Activated naive CD4-positive, alpha-beta T cell treated with Interleukin-2 at 50 U/mL for 16 hours (primary cell): ENCODE measurements at places on chromosomes 6 and 20.

DNA sequence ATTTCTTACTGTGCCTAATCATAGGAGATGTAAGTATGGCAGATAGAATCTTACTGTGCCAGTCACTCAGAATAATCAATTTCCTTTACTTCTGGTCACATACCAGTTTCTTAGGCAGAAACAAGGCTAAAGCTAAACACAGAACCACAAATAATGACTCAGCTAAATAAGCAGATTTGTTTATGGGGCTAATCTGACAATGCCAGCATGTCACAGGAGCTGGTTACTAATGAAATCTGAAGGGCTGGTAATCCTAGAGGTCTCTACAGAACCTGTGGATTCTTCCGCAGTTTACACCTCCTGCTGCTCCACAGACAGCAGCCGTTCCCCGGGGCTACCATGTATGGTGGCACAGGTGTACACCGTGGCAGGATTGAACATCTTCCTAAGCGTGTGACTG, 80.8 kb downstream of the LYRM4 start:
- no peak for DNase-seq

- no peak for DNase-seq
Observed at GRCh38 chr6:1389369-1390132, at the start of gene FOXF2. TSS of gene FOXF2 (plus strand) at chr6:1389576. CDS start at chr6:1389948, 372 bp downstream.

GRCh38 chr6:147287869-147288271, 83.7 kb downstream of the STXBP5 start:
- DNase-seq, result no peak

- DNase-seq, result no peak
Observed at GRCh38 chr6:63504777-63505384, 67.4 kb upstream of the LOC128125822 start.

GRCh38 chr20:50056408-50056926, 56.5 kb downstream of the UBE2V1 start:
- DNase-seq, result no peak

DNA sequence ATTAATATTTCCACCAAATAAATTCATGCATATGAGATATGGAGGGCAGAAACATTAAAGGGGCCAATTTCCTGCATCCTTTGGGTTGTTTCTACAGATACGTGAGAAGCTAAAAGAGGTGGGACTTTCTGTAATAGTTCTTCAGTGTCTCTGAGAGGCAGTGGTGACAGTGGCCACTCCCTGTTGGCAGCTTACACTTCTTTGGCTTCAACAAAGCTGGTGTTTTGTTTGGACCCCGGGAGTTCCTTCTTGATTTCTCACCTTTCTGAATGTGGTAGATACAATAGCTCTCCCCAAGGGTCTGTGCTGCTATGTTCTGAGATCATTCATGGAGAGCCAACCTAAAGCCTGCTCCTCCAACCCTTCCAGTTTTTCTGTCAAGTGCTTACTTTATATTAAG, 7.8 kb downstream of the PLCB1 start:
- DNase-seq, result no peak

DNA sequence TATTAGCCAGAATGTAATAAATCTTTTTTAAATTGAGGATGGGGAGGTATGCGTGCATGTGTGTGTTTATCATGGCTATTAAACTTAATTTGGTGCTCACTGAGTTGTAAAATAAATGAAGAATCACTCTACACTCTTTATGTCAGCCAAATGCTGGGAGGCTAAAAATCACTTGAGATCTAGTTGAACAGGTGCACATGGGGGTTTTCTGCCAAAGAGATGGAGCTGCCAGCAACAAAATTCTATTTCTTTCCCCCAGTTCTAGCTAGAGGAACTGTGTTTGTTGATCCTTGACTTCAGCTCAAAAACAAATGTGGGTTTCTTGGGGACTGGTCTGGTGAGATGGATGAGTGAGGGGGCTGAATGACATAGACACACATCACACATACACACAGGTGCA, 183.3 kb upstream of the BTBD3 start:
- DNase-seq, result no peak

DNA sequence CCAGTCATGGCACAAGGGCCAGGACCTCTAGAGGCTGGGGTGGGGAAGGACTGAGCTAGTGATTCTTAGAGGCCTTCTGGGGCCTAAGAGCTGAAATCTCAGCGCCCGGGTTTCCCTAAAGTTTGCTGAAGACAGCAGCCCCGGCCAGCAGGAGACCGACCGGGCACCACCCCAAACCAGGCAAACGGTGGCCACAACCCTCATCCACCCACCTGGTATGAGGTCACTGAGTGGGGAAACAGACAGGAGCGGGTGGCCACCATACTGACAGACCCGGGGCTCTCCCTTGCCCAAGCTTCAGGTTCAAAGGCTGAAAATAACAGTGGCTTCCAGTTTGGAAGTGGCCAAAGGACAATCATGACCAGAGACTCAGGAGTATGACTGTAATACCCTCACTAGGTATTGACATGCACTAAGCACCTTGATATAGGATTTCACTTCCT, 35.0 kb upstream of the ID1 start:
- DNase-seq, result no peak

- DNase-seq, result no peak
Observed at GRCh38 chr20:25245461-25245860, 2.4 kb upstream of the PYGB start.

DNA sequence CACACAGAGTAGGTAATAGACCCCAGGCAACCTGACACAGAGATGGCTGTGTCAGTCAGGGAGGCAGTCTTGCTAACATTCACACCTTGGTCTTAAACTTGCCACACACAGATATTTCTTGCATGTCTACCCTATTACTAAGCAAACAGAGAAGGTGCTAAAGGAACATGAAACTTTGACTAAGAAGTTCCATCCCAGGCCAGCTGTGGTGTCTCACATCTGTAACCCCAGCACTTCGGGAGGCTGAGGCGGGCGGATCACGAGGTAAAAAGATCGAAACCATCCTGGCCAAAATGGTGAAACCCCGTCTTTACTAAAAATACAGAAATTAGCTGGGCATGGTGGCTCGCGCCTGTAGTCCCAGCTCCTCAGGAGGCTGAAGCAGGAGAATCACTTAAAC, 222.4 kb upstream of the JARID2 start:
- peak; percentile 73 for DNase-seq

GRCh38 chr20:63758152-63758551, 18.6 kb downstream of the SLC2A4RG start:
- DNase-seq, result no peak

DNA sequence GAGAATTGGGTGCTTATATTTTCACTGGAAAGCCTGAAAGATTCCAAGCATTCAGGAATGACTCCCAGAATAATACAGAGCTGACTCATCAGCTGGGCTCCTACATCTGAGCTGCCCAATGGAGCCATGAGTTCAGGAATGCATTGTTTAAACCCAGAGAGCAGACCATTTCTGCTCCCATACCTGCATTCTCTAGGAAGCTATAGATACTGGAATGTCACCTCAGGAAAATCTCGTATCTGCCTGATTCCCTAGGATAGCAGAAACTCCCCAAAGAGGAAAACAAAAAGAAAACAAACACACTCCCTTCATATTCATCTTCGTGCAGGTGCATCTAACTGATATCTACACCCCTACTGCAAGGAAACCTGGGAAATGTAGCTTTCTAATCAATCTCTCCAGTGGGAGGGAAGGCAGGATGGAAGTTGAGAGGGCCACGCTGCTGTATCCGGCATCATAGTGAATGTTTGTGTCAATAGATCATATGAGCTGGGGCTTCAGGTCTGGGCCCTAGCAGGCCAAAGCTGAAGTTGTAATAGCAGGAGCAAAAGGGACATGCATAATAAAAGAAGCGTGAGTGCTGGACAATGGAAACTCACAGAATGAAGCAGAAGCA, 8.2 kb upstream of the SLC2A12 start:
- DNase-seq, result no peak

GRCh38 chr6:40917603-40918002, 121.4 kb downstream of the UNC5CL start:
- DNase-seq, result no peak

DNA sequence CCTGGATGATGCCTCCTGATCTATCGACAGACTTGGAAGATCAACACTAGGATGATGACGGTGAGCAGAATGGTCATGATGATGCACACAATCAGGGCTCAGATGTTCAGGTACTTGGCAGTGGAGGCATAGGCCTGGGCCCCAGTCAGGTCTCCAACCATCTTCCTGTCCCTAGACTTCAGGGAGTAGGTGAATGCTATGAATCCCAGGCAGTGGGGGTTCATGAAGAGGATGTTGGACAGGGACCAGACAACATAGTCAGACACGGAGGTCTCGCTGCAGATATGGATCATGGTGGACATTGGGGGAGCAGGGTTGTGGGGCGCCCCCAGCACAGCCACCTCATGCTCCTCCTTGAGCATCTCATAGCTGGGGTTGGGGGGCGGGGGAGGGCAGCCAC, 27.5 kb downstream of the HLA-F start:
- DNase-seq, result no peak

DNA sequence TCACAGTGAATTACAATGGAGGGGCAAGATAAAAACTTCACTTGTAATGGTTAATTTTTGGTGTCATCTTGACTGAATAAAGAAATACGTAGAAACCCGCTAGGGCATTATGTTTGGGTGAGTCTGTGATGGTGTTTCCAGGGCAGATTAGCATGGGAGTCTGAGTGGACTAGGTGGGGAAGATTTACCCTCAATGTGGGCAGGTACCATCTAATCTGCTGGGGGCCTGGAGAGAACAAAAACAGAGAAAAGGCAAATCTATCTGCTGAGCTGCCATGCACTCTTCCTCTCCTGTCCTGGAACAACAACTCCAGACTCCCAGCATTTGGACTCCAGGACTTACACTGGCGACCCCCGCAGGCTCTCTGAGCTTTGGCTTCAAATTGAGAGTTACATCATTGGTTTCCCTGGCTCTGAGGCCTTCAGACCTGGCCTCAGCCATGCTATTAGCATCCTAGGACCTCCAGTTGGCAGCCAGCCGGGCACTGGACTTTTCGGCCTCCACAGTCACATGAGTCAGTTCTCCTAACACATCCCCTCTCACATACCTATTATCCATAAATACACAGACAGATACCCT, 19.7 kb downstream of the NINL start:
- no peak for DNase-seq

GRCh38 chr6:170434821-170435155, 118.3 kb downstream of the PSMB1 start:
- no peak for DNase-seq

GRCh38 chr6:28880894-28881780, 42.6 kb downstream of the TRIM27 start:
- peak; percentile 62 for DNase-seq

- no peak for DNase-seq
Observed at GRCh38 chr6:16224409-16224808, 14.0 kb upstream of the GMPR start.

DNA sequence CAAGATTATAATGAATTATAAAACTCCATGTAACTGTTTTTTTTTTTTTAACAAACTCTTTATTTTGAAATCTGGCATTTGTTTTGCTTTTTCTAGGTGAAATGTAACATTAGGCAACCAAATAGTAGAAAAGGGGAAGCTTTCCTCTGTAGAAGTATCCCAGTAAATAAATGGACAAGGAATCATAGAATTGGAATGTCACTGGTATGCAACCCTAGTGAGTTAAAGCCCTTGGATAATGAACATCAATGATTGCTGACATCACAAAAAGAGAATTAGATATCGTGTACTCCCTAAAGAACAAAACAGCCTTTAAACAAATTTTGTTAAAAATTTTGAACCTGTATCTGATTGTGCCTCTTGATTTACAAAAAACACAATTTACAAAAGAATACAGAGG, 93.9 kb upstream of the OGFRL1 start:
- DNase-seq, result no peak

DNA sequence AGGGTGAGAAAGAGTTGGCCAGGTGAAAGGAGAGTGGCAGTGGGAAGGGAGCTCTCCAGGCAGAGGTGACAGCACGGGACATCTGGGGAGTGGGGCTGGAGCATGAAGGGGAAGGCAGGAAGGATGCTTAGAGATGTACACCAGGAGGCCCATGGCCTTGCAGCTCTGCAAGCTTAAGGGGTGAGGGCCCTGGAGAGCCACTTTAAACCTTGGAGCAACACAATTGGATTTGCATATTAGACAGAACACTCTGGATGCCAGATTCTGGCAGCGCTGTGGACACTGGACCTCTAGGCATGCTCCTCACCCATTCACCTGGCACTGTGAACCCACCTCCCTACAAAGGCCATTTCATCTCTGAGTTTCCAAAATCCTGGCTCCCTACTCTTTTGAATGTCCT, 3.7 kb upstream of the CD40 start:
- no peak for DNase-seq

DNA sequence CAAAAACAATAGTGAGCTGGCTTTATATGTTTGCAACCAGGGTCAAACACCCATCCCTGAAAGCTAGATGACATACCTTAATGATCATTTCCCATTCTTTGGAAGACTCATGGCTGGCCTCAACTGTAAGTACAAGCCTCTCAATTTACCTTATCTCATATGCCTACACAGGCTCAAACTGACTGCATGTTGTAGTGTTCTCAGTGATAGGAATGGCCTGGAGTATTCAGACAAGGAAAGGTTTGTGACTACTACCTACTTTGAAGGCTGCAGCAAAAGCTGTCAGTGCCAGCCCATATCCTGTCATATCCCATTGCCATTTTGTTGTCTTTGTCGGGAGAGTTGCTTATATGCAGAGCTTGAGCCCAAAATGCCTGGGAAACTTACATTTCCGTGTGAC, 205.2 kb upstream of the MOCS1 start:
- no peak for DNase-seq

DNA sequence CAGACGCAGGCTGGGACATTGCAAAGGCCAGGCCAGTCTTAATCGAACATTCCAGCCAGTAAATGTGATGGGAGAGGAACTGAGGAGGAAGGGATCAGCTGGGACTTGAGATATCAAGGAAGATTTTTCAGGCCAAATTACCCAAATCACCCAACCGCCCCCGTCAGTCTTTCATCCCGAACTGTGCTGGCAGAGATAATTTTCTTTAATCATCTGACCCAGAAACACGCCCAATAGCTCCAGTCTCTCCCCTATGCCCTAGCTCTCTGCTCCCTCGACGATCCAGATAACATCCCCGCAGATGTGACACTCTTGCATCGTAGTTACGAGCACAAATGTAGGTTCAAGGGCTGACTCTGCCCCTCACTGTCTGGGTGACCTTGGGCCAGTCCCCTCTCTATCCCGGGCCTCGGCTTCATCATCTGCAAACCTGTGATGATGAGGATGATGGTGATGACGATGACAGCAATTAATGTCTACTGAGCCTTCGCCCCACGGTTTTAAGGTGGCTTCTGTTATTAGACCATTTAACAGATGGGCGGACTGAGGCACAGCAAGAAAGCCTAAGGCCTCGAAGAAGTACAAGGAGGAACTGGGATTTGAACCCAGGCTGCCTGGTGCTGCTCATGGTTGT, 118.6 kb downstream of the PREX1 start:
- DNase-seq, result no peak

GRCh38 chr6:143515061-143515760, 3.7 kb upstream of the FUCA2 start:
- DNase-seq, result no peak

DNA sequence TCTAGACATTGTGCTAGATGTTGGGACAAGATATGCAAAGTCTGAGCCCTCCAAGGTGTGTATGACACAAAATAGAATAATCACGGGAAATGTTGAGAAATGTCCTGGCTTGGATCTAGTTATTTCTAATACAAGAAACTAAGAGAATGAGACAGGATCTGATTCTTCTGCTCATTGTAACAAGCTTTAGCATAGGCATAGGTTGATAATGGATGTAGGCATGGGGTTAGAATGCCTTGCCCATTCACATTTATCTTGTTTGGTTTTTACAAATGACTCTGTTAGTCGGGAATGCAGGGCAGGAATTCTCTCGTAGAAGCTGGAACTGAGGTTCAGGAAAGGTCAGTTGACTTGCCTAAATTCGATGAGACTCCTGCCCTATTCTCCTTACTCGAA, 1.5 kb upstream of the SLC26A8 start:
- DNase-seq, result no peak

GRCh38 chr6:145839653-145840052, 25.1 kb upstream of the FBXO30 start:
- DNase-seq, result no peak

- DNase-seq, result no peak
Observed at GRCh38 chr6:99096170-99096569, 148.4 kb upstream of the FBXL4 start.
